Airway epithelial cell (primary cell): ENCODE measurements at places on chromosomes 5 and 9. TPM values are rescaled to one million over a fixed set of nuclear protein-coding genes. Genes with fewer than 3 reads are reported as not detected.

Gene EDIL3
- 2.0 and 2.9 TPM in 2 replicates for total RNA-seq

Gene PCDHB5
- total RNA-seq: 0.63 TPM in 1 of 2 replicates, not detected in the other

Gene SPINK5
- 62.8 and 78.0 TPM in 2 replicates for total RNA-seq

Gene ATP10B
- total RNA-seq: 3.1 and 3.9 TPM in 2 replicates

Gene CLPTM1L
- 98.7 and 132 TPM in 2 replicates for total RNA-seq

Gene ENHO
- not detected in 2 replicates for total RNA-seq

Gene CCL27
- 0.28 TPM in 1 of 2 replicates, not detected in the other for total RNA-seq
